ENCODE measurements at places on chromosomes 3 and 15.

GRCh38 chr3:2869905-2870304 is 240.3 kb downstream of the IL5RA start:
- no peak for DNase-seq

DNA sequence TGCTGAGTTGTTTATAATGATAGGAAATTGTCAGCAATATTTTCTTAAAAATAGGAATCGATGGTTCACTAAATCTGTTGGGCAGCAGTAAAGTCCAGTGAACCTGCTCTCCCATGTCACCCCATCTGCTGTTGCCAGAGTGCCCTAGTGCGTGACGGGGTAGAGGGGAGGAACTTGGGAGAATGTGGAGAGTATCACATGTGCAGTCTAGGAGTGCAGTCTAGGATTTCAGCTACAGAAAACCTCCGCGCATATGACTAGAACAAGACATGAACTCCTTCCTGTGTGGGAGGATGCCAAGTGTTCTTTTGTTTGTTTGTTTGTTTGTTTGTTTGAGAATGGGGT is 74.6 kb upstream of the ACAD9 start:
- DNase-seq: no peak

DNA sequence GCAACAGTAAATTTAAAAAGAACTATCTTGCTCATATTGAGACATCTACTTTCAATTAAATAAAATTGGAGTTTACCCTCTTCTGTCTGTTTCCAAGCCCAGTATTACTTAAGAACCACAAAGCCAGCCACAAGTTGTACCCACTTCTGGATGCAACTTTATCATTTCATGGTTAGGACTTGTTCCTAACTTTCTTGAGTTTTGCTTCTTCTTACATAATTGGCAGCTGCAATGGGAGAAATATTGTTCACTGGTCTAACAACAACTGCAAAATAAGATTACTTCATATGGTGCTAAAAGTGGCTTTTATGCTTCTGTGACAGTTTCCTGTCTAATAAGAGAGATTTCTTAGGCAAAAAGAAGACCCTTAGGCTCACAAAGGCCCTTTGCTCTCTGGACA is 240.6 kb downstream of the OTOL1 start:
- no peak for DNase-seq

GRCh38 chr3:14750650-14751049 is 68.1 kb upstream of the FGD5 start:
- no peak for DNase-seq

- no peak for DNase-seq
Observed at GRCh38 chr15:78076231-78077052, 1.1 kb downstream of the TBC1D2B start.

- DNase-seq: no peak
Observed at GRCh38 chr15:68315495-68316031, 38.0 kb downstream of the FEM1B start.

DNA sequence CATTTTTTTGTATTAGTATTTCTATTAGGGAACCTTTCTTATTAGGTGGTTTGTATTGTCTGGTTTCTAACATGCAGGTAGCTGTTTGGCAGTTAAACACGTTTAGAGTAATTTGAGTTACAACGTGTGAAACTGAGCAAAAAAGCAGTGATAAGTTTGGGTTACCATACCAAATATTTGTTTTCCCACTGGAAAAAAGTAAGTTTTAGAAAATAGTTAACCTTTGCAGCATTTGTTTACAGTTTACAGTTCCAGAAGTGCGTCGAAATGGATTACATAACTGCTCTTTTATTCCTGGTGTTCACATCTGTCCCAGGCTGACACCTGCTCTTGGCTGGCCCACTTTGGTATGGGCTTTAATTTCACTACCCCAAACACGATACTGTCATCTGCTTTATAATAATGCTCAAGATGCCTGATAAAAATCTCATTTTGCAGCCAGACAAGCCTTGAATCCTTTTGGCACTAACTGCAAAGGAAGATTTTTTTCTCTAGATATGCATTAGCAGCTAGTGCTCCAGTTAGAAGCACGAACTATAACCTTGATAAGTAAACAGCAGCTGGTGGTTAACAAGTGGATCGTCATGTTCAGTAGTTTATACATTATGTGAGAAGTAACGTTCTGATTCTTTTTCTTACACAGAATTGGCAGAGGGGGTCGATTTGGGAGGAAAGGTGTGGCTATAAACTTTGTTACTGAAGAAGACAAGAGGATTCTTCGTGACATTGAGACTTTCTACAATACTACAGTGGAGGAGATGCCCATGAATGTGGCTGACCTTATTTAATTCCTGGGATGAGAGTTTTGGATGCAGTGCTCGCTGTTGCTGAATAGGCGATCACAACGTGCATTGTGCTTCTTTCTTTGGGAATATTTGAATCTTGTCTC is 5.3 kb downstream of the EIF4A2 start:
- DNase-seq: no peak

GRCh38 chr3:67719333-67719732 is 64.9 kb upstream of the SUCLG2 start:
- DNase-seq: no peak

GRCh38 chr3:176609361-176609760 is 587.9 kb downstream of the TBL1XR1 start:
- no peak for DNase-seq

DNA sequence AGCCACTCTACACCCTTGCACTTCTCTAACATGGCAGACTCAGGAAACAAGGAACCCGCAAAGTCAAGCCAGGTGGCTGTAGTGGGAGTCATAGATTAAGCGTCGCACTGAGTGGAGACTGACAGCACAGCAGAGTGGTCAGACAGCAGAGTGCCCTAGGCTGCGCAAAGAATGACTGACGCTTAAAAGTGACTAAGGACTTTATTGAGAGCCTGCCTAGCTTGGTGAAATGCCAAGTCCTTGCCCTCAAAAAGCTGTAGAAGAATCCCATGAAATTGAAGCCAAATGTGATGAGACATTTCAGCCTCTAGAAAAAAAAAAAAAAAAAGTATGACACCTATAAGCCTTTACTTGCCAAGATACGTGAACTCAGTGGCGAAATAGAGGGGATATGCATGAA is 30.2 kb downstream of the NCEH1 start:
- DNase-seq: no peak

- DNase-seq: no peak
Observed at GRCh38 chr3:141499284-141499683, 12.5 kb downstream of the RASA2 start.

DNA sequence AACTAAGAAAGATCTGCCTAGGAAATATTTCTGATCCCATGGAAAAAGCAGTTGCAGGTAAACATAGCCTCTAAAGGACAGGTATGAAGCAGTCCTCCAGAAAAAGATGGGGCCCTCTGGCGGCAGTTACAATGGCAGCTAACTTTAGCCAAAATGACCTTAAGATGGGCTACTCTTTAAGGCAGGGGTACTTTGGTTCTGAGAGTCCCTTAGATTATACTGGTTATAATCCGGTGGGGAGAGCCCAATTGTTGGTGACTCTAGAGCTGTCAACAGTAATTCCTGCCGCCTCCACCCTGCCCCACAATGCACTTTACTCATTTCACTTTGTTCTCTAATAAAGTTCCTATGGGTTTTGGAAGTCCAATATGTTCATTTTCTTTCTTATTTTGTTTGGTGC is 412.8 kb upstream of the WNT5A start:
- DNase-seq: no peak

- DNase-seq: no peak
Observed at GRCh38 chr3:37924453-37924852, 62.8 kb downstream of the CTDSPL start.

- no peak for DNase-seq
Observed at GRCh38 chr3:50177346-50177745, 14.1 kb upstream of the GNAT1 start.

- no peak for DNase-seq
Observed at GRCh38 chr3:157261000-157261399, 101.1 kb upstream of the CCNL1 start.

DNA sequence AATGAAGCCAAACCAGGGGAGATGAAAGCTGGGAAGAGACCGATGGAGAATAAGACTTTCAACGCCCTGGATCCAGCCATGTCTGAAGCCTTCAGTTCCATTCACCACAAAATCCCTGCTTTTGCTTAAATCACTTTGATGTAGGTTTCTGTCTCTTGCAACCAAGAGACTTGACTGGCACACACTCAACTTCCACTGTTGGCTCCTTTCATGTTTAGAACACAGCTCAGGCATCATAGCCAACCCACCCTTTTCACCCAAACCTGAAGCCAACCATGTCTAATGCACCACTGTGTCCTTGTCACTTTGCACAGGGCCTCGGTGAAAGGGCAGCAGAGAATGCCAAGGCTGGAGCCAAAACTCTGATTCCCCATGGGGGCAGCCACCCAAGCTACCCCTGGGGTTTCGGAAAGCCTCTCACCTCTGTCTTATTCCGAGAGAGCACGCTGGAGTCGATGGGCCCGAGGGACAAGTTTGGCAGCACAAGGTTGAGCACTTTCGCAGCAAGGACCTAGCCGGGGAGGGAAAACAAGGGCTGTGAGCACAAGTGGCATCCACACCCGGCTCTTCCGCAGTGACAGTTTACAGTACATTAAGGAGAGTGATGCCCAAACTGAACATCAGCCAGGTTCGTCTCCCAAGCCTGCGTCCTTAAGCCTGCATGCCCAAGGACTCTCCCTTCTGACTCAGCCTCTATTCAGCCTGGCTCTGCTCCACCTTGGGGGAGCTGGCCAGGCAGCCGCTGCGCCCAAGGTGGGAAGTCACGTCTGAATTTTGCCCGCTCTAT is 37.6 kb downstream of the ABTB1 start:
- DNase-seq: no peak

GRCh38 chr3:149463921-149464320 is 10.6 kb upstream of the TM4SF4 start:
- DNase-seq: no peak

DNA sequence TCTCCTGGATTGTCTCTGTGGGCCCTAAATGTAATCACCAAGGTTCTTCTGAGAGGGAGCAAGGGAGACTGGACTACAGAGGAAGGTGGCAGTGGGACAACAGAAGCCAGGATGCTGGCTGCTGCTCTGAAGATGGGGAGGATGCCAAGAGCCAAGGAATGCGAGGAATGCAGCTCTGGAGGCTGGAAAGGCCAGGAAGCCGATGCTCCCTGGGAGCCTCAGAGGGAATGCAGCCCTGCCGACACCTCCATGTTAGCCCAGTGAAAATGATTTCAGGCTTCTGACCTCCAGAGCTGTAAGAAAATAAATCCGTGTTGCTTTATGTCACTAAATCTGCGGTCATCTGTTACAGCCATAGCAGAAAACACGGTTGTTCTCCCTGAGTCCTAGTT is 44.1 kb downstream of the UMPS start:
- DNase-seq: no peak

GRCh38 chr3:156749244-156749643 is 74.9 kb downstream of the TIPARP start:
- no peak for DNase-seq

DNA sequence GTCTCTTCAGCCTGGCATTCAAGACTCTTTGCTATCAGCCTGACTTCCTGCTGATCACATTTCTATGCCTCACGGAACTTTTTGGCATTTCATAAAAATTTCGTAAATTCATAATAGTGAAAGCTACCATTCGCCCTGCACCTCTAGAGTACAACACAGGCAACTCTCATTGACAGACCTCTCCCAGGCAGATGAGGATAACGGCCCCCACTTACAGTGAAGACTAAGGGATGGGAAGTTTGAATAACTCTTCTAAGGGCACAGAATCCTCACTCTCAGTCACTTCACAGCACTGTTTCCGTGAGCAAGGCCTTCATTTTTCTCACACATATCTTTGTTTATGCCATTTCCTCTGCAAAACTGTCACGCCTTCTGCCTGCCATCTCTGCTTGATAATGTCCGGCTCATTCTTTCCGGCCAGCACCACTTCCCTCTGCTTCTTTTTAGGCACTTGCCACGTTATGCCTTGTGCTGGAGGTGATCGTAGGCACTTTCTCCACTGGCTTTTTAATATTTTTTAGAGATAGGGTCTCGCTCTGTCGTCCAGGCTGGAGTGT is 224.1 kb upstream of the HES1 start:
- DNase-seq: no peak

DNA sequence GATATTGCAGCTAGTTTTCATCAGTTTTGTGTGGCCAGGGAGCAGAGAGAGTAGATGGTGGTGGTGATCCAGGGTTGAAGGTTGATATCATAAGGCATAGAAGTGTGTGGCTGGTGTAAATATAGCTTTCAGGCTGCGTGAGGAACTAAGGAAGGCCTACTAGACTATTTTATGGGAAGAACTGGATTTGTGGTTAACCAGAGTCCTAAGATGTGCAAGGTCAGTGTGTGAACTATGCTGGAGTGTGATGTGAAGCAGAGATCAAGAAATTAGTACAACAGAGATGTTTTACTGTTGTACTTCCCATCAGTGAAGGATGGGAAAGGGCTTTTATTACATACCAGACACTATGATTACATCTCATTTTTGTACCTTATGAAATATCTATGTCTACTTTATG is 41.5 kb downstream of the MAPK6 start:
- DNase-seq: no peak

GRCh38 chr15:90035840-90036230 is 34.7 kb downstream of the ZNF710 start:
- no peak for DNase-seq

DNA sequence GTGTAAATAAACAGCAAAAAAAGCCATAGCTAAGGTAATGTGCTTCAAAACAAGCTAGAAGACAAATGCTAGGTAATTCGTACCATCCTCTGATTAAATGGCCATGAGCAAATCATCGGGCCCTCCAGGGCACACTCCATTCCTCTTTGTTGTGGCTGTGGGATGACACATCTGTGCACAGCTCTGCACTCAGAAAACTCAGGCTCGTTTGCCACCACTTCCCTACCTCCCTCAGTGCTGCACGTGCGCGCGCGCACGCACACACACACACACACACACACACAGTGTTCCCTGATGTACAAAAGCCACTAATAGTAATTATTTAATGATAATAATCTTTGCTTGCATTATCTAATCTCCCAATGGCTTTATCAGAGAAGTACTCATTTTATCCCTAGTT is 336.6 kb downstream of the FEZF2 start:
- DNase-seq: no peak
